Epithelial cell of prostate (primary cell): ENCODE measurements at places on chromosomes 6 and 20.

GRCh38 chr20:21090721-21091120, 15.4 kb downstream of the LINC00237 start:
- no peak for DNase-seq

DNA sequence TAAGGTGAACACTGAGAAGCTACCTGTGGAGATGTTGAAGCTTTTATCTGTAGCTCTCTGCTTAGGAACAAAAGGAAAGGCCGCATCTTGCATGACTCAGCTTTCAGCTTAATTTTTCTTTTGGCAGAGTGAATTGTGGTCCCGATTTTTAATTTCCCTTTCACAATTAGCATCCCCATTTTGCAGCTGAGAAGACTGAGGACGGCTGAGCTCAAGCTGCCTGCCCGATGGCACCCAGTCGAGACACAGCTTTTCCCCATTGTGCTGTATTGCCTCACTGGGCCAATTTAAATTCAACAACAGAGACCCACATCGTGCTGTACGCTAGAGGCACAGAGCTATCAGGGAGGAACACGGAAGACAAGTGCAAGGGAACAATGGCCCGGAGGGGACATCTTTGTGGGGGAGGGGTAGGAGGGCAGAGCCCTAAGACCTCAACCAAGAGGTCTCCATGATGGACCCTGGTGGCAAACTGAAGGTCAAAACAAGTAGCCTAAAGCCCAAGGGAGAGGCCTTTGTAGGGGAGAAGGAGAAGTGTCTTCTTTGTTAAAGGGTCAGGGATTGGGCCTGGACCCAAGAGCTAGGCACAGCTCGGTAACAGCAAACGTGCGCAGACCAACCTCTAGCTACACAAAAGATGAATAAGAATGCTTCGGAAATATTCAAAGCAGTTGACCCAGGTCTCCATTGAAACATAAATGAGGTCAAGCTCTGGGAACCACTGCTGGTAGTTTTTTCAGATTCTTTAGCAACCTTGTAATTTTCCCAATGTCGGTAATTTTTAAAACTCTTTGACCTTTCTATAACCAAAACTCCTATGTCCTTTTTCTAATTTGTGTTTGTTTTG, 13.3 kb upstream of the QKI start:
- DNase-seq, result no peak

- DNase-seq, result no peak
These were observed 17.1 kb downstream of the SULF2 start for GRCh38 chr20:47768016-47768824.

DNA sequence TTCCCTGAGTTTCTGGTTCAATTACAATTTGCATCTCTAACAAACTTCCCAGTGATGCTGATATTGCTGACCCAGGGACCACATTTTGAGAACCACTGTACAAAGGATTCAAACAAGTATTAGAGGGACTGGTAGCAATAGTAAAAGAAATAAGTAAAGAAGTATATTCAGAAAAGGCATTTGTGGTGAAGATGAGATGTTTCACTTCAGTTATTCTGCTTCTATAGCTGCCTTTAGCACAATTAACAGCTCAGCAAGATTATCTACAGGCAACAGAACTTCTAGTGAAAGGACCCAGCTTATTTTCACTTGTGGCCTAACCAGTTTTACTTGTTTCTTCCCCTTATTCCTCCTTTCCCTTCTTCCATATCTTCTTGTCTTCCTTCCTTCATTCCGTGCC, 149.4 kb downstream of the PHF3 start:
- no peak for DNase-seq

DNA sequence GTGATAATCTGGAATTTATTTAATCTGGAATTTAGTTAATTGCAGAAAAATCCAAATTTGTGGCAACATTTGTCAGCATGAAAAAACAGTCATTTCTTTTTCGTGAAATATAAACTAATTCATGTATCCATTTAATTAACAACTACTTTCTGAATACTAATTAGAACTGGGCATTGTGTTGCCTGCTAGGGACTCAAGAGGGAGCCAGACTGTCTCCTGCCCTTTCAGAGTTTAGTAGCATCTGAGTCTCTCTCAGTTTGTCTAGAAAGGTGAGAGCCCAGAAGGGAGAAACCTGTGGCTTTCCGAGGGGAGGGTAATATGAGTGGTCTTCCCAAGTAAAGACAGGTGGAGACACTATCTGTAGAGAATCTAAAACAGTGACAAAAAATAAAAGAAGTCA, 210.9 kb upstream of the HDDC2 start:
- DNase-seq, result no peak
